ENCODE measurements at places on chromosomes 11 and 22. TPM values are rescaled to one million over a fixed set of nuclear protein-coding genes. Genes with fewer than 3 reads are reported as not detected.

DKK3 gene
- 251 TPM for total RNA-seq

TYR gene
- total RNA-seq, result 0.29 TPM

OR52N4 gene
- not detected for total RNA-seq

RCOR2 gene
- 0.29 TPM for total RNA-seq

RIC3 gene
- total RNA-seq, result not detected

MMP7 gene
- total RNA-seq, result 1.6 TPM

OR51B4 gene
- not detected for total RNA-seq

DGCR6 gene
- total RNA-seq, result 2.3 TPM

Data from vein endothelial cell (primary cell).